ENCODE measurements at places on chromosomes 6 and 20. TPM values are rescaled to one million over a fixed set of nuclear protein-coding genes. Genes with fewer than 3 reads are reported as not detected.

- H3K27ac ChIP-seq, result no peak overlapping the region
- no peak overlapping the region for H3K4me3 ChIP-seq
- no peaks in the 10 kb centered on the region for H3K27me3 ChIP-seq
- no peak for DNase-seq
Measured at GRCh38 chr6:518218-518617, 126.7 kb downstream of the IRF4 start.

DNA sequence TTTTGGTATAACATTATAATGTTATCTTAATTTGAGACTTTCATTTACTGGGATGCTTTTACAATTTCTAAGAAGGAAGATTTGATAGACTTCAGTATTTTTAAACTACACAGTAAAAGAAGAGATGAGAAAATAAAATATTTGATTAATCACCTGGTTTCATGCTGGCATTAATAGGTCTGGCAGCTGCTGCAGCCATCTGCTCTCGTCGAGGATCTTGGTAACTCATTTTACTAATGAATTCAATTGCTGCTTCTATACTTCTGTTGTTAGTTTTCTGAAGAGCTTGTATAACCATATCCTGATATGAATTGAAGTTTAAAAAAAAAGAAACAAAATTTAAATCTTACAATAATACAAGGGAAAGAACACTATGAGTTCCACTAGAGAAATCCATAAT, 23.0 kb downstream of the LATS1 start:
- H3K27me3 ChIP-seq, result no peaks in the 10 kb centered on the region
- H3K27ac ChIP-seq, result no peak overlapping the region
- peaks cover 16% of the 10 kb centered on the region for H3K36me3 ChIP-seq
- no peak for DNase-seq
- no peak overlapping the region for H3K4me3 ChIP-seq

- H3K4me3 ChIP-seq, result no peak overlapping the region
- H3K4me1 ChIP-seq, result no peaks in the 10 kb centered on the region
- H3K36me3 ChIP-seq, result no peaks in the 10 kb centered on the region
- DNase-seq, result no peak
- no peak overlapping the region for H3K27ac ChIP-seq
Measured at GRCh38 chr6:165055231-165055630, 254.2 kb downstream of the C6orf118 start.

GRCh38 chr6:16739329-16739801, 21.9 kb downstream of the ATXN1 start:
- H3K27me3 ChIP-seq, result no peaks in the 10 kb centered on the region
- DNase-seq, result no peak
- no peak overlapping the region for H3K4me3 ChIP-seq
- H3K36me3 ChIP-seq, result no peaks in the 10 kb centered on the region
- no peaks in the 10 kb centered on the region for H3K4me1 ChIP-seq

SIRPB1 gene
- 0.54 TPM for total RNA-seq

WFDC10B gene
- total RNA-seq, result 0.54 TPM

All from H1 (cell line).